CD8-positive, alpha-beta memory T cell (primary cell): ENCODE measurements at places on chromosomes 7 and 10. TPM values are rescaled to one million over a fixed set of nuclear protein-coding genes. Genes with fewer than 3 reads are reported as not detected.

GOLGA7B gene
- 0.44 TPM for total RNA-seq

ADRA2A gene
- not detected for total RNA-seq

PDGFA gene
- 11.6 TPM for total RNA-seq

DNA sequence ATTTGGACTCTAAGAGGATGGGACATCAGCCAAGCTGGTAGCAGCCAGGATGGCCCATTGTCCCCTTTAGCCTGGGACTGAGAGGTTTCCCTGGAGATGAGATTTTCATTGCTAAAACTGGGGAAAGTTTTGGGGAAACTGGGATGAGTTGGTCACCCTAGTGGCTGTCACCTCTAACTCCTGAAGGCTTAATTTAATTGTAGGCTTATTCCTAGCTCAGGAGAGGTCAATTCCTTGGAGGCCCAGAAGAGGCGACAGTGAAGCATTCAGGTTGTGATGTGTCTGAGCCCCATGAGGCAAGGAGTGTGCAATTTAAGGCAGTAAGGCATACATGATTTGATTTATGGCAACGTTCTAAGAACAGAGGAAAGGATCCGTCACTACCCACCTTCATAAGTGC lies 24.9 kb upstream of the JAZF1 start:
- peaks cover 5% of the 10 kb centered on the region for H3K4me1 ChIP-seq
- no peaks in the 10 kb centered on the region for H3K36me3 ChIP-seq
- H3K4me3 ChIP-seq = no peak overlapping the region
- H3K27me3 ChIP-seq = no peaks in the 10 kb centered on the region

DNA sequence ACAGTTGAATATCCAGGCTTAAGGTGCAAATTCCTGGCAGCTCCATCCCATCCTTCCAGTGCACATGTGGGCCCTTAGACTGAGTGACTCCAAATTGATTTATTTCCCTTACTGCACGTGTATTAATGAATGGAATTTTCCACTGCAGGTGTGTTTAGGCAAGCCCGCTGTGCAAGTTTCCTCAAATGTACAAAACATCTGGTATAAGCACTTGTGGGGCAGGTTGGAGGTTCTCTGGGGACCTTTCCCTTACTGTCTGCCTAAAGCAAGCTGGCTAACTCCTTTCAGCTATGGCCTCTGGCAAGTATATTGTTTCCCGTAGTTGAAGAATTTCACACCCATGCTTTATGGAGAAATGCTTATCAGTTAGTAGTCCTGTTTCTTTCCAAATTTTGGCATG lies 25.3 kb upstream of the GIMAP6 start:
- no peaks in the 10 kb centered on the region for H3K36me3 ChIP-seq
- DNase-seq = no peak
- H3K4me3 ChIP-seq = no peak overlapping the region
- peaks cover 14% of the 10 kb centered on the region for H3K4me1 ChIP-seq

GRCh38 chr7:80053124-80053523 lies 81.5 kb upstream of the GNAI1 start:
- H3K27ac ChIP-seq = no peak overlapping the region
- no peaks in the 10 kb centered on the region for H3K27me3 ChIP-seq
- H3K4me1 ChIP-seq = no peaks in the 10 kb centered on the region
- no peak for DNase-seq

DNA sequence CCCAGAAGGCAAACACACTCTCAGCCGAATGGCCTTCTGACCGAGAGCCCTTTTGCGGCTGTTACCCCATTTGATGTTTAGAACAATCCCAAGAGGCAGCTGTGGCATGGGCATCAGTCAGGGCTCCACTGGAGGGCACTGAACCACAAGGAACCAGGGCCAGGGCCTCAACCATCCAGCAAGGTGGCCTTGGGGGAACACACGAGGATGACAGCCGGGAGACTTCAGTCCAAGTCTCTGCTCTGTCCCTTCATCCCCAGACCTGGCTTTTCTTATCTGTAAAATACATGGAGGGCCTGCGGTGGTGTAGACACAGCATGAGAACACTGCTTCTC lies 63.6 kb upstream of the INSIG1 start:
- no peaks in the 10 kb centered on the region for H3K27me3 ChIP-seq
- DNase-seq = no peak
- no peak overlapping the region for H3K27ac ChIP-seq
- H3K4me3 ChIP-seq = no peak overlapping the region
- no peaks in the 10 kb centered on the region for H3K36me3 ChIP-seq

GRCh38 chr10:24556750-24557742 lies 166.6 kb downstream of the ARHGAP21 start:
- H3K27me3 ChIP-seq = no peaks in the 10 kb centered on the region
- H3K4me3 ChIP-seq = no peak overlapping the region
- H3K4me1 ChIP-seq = no peaks in the 10 kb centered on the region
- H3K36me3 ChIP-seq = no peaks in the 10 kb centered on the region
- no peak for DNase-seq
- H3K27ac ChIP-seq = no peak overlapping the region

DNA sequence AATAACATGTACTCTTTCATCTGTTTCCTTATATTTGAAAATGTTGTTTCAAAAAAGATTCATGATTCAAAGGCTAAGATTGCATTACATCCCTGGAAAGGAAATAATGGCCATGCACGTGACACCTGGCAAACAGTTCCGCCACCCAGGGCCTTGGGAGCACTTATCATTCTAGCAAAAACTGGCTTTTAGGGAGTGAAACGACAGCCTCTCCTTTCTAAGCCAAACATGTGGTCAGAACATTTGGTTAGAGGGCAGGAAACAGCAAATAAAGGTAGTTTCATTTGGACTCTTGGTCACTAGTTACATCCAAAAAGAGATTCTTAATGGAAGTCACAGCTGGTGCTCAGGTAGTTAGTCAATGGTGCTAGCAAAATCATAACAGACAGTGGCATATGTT lies 83.5 kb downstream of the FAS start:
- no peak overlapping the region for H3K27ac ChIP-seq
- no peak for DNase-seq
- H3K4me1 ChIP-seq = no peaks in the 10 kb centered on the region
- H3K27me3 ChIP-seq = no peaks in the 10 kb centered on the region
- H3K36me3 ChIP-seq = no peaks in the 10 kb centered on the region
- no peak overlapping the region for H3K4me3 ChIP-seq

DNA sequence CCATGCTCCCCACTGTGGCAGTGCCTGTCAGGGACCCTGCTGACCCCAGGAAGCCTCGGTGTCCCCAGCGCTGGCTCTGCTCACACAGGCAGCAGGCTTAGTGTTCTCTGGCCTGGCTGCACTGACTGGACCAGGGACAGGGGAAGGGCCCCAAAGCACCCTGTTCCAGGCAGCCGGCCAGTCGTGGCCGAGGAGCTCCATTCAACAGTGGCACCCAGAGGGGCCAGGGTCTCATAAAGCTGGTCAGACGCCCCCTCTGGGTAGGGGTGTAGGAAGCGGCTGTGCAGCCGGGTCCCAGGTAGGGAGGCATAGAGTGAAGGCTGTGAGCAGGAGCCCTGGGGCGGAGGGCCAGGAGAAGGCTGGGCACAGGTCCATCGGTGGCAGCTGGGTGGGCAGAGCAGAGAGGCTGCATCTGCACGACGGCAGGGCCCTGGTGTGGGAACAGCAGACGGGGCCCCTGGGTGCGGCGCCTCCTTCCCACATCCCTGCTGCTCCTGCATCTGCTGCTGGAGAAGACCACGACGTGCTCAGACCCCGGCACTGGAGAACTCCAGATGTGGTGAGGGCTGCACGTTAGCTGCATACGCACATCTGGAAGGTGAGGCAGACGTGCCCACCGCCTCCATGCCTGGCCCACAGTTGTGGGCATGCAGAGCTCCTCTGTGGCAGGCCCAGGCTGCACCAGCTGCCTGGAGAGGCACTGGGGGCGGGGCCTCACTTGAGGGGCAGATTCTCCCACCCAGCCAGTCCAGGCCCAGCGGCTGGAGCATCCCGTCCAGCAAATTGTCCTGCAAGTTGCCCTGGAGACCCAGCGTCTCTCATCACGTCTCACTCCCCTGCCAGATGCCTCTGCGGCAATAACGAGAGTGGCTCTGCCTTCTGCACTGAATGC lies 25.1 kb downstream of the MNX1 start:
- H3K27me3 ChIP-seq = no peaks in the 10 kb centered on the region
- no peaks in the 10 kb centered on the region for H3K36me3 ChIP-seq
- no peak overlapping the region for H3K27ac ChIP-seq
- DNase-seq = no peak

GRCh38 chr7:36132012-36132411 lies 21.0 kb upstream of the EEPD1 start:
- H3K4me3 ChIP-seq = no peak overlapping the region
- no peaks in the 10 kb centered on the region for H3K27me3 ChIP-seq
- no peaks in the 10 kb centered on the region for H3K4me1 ChIP-seq
- no peaks in the 10 kb centered on the region for H3K36me3 ChIP-seq
- DNase-seq = no peak

DNA sequence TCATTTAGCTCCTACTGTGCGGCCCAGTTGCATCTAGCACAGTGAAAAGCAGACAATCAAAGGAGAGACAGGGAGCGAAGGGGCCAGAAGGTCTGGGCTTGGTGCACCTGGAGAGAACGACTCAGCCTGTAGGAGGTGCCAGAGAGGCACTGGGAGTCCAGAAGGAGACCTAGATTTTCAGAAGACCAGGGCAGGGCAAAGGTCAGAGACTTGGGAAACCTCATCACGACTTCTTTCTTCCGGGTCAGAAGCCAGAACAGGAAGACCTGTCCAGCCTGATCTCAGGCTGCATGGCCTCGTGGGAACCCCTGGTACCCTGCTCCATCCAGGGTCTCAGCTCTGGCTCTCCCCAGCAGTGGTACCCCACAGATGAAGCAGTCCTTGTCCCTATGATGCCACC lies 5.2 kb downstream of the AGAP3 start:
- no peaks in the 10 kb centered on the region for H3K36me3 ChIP-seq
- peaks cover 20% of the 10 kb centered on the region for H3K4me1 ChIP-seq
- no peak overlapping the region for H3K4me3 ChIP-seq
- H3K27ac ChIP-seq = no peak overlapping the region
- no peak for DNase-seq

GRCh38 chr7:131057015-131057793 lies 270.5 kb upstream of the MKLN1 start:
- H3K4me3 ChIP-seq = peak overlapping the region; percentile 1
- peaks cover 86% of the 10 kb centered on the region for H3K4me1 ChIP-seq
- H3K36me3 ChIP-seq = no peaks in the 10 kb centered on the region
- no peaks in the 10 kb centered on the region for H3K27me3 ChIP-seq
- peak; percentile 72 for DNase-seq
- peak overlapping the region; percentile 58 for H3K27ac ChIP-seq
